ENCODE measurements at places on chromosomes 4 and X. TPM values are rescaled to one million over a fixed set of nuclear protein-coding genes. Genes with fewer than 3 reads are reported as not detected.

- no peak for DNase-seq
Measured at GRCh38 chr4:104490096-104490769, 4.5 kb downstream of the CXXC4 start.

DNA sequence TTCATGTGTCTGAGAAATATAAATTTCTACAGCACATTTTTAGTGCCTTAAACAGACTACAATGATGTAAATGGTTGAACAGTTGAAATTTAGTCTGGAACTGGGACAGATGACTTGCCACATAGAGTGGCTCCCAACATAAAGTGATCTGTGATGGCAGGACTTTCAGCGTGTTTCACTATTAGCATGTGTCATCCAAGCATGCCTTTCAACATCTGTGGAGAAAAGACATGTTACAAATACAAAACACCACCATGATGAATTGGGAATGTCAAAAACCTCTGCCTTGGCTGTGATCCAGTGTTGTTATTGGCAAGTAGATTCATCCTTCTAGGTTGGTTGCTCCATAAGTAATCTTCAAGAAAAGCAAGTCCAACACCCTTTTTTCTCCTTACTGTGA is 348.7 kb downstream of the MAPK10 start:
- DNase-seq, result no peak

LGI2 gene
- not detected for total RNA-seq

GRCh38 chr4:83408908-83409307 is 46.7 kb downstream of the HELQ start:
- DNase-seq, result no peak

NIPAL1 gene
- total RNA-seq, result 0.82 TPM

DNA sequence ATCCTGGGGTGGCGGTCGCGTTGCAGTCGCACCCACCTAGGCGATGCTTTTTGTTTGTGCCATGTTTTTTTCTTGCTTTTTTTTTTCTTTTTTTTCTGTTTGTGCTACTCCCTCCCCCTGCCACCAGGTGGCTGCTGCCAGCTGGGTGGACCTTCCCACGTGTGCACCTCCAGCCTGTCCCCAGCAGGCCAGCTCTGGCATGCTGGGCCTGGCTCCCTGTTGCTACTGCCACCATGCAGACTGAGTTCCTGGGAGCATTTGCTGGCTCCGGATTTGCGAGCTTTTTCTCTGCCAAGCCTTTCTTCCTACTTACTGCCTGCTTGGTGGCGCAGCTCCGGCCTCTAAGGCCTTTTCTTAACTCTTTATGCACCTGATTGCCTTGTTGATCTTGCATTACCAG is 161.2 kb upstream of the WDFY3 start:
- DNase-seq, result no peak

DNA sequence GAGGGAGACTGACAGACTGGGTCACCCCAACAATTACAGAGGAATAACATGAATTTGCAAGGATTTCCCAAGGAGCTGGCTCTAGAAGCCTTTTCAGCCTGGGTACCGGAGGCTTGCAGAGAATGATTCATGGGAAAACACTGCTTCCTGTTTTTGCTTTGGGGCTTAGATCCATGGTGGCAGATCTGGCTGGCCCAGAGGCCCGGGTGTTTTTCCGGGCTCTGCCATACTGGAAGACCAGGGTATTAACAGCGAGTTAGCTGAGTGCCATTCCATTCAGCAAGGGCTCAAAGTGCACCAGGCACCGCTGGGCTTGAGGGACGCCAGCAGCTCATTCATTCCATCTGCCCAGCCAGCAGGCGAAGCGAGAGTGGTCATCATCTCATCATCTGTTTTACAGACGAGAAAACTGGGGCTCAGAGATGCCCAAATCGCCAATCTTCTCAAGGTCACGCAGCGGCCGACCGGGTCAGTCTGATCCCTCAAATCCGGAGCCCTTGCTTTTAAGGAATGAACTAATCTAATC is 1.3 kb downstream of the WDR1 start:
- DNase-seq, result no peak

GRCh38 chr4:87427518-87427868 is 5.1 kb downstream of the NUDT9 start:
- no peak for DNase-seq

GRCh38 chr4:71860643-71861042 is 76.8 kb upstream of the GC start:
- DNase-seq, result no peak

DNA sequence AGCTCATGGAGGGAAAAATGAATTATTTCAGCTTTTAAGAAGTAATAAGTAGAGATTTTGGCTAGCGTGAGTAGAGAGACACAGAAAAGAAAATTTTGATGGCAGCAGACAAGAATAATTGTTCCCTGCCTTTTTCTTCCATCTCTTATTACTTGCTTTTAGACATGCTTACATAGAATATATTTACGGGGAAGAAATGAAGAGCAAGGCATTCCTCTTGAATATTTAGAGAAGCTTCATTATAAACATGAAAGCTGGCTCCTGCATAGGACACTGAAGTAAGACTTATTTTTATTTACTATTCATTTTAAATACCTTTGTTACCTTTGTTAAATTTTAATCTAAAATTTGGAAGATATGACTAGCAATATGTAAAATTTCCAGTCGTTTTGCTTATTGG is 32.2 kb downstream of the DCK start:
- no peak for DNase-seq

DNA sequence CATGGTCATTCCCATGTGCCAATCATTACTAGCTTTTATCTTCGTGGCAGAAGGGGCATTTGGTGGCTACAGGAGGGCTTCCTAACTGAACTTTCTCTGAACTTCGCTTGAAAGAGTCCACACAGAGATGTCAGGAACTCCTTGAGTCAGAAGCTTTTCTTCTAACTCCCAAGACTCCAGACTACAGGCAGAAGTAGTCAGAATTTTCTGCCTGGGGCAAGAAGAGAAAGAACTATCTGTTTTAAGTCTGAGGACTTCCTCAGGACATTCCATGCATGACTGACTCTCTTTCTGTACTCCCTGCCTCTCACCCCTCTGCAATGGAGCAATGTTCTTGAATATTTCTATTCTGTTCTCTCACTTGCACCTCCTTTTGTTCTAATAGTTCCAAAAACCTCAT is 170.5 kb upstream of the TBC1D9 start:
- DNase-seq, result no peak

DNA sequence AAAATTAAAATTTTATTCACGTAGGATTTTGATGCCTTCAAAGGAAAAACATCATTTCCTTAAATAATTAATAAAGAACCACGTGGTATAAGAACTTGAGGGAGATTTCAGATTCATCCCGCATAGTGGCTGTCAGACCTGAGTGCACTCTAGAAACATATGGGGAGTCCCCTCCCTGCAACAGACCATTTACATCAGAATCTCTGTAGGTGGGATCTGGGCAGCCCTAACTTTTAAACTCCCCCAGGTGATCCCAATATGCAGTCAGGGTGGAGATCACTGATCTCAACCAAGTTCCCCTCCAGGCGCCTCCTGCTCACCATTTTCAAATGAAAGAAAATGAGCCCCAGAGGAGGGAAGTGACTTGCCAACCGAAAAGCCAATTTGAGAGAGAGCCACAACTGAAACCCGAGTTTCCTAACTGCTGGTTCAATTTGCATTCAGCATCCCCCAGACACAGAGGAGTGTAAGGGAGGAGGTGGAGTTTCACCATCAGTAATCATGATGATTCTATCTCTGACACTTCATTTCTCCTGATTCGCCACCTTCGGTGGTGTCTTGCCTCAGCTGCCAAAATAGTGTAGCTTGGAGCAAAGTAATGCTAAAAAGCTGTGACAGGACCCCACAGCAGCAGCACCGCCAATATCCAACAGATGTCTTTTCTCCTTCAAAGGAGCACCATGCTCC is 11.4 kb downstream of the RNF150 start:
- DNase-seq, result no peak

DNA sequence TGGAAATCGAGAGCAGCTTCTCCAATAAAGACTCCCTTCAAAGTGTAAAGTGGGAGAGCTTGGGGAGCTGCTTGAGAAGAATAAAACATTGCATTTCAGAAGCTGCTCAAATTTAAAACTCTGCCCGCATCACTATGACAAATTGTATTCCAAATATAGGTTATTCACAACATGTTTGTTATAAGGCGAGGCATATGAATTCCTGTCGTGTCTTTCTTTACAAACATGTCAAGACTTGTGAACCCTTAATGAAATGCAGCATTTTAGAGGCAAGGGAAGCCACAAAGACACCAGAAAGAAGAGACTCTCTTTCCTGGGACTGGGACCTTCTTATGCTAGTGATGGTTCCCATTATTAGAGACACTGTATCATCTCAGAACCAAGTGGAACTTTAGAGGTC is 311.2 kb downstream of the DHX15 start:
- DNase-seq, result no peak

DNA sequence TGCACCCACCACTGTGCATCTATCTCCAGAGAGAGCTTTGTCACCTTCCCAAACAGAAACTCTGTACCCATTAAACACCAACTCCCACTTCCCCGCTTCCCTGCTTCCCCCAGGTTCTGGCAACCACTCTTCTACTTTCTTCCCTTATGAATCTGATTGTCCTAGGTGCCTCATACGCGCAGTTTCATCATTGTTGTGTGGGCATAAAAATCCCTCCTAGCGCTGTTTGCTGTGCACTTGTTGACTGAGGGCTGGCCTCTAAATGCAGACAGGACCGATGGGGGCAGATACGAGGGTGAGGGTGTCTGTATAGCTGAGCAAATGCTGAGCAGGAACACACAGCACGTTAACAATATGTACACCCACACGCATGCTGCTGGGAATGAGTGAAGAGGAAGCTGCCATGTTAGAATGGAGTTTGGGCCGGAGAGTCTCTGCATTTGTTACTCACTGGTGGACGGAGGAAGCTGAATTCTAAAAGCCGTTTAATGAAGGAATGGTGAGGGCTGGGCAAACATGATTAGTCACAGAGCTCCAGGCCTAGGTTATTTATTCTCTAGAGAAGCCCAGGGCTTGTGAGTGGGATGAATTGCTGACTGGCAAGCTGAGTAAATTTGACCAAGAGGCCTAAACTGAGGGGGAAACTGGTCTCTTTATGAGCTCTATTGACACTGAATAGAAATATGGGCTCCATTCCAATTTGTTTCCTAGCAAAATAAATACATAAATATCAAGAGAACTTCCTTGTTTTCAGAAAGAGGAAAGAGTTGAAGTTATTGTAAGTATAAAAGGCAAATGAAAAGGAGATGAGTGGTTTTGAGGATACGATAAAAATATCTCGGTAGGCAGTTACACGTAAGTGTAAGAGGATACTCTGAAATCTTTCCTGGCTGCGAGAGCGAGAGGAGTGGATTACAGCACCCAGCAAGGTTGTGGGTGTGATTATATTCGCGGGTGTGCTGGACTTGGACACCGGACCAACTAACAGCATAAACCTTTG is 95.9 kb upstream of the RPS6KA3 start:
- no peak for DNase-seq

NDP gene
- not detected for total RNA-seq

GRCh38 chr4:182145334-182145905 is 97.8 kb upstream of the TENM3 start:
- DNase-seq, result no peak

DNA sequence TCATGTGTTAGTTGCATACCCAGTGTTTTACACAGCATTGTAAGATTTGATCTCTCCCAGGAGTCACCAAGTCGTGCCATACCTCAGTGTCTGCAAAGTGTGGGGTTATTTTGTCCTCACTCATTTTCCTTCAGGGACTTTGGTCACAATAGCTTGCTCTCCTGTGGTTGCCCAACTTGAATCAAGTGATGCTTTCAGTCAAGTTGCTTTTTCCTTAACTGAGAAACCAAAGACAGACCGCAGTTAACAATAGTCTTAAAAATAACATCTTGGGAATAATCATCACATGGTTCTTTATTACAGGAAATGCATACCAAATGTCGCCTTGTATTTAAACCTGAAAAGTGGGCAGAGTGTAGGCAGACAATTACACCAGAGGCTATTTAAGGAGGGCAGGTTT is 44.5 kb upstream of the NDP start:
- DNase-seq, result no peak

DNA sequence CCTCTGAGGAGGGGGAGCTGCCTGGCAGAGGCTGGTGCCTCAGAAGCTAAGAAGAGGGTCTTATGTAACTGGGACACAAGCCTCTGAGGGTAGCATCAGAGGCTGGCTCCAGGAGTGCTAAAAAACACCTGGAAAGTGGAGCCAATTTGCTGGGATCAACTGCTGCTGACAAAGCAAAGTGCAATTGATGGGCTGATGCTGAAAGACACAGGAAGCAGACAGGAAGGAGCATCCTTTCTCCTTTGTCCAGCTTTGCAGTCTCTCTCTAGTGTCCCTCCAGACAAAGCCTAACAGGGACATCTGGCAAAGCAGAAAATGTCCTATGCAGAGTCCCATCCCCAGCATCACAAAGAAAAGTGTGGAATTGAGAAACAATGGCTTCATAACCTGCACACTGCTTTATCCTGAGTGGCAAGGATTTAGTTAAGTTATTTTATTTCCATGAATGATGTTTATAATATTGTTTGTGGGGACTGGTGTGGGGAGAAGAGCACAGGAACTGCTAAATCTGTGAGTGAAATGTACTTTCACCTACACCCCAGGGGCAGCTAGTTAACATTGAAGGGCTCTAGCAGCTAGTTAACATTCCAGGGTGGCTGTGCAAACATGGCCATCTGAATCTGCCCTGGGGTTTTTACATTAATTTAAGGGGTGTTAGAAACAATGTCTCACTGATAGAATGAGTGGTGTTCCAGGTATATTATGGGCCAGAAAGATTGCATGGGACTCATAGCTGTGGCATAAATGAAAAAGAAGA is 25.6 kb upstream of the MBTPS2 start:
- DNase-seq, result no peak

DNA sequence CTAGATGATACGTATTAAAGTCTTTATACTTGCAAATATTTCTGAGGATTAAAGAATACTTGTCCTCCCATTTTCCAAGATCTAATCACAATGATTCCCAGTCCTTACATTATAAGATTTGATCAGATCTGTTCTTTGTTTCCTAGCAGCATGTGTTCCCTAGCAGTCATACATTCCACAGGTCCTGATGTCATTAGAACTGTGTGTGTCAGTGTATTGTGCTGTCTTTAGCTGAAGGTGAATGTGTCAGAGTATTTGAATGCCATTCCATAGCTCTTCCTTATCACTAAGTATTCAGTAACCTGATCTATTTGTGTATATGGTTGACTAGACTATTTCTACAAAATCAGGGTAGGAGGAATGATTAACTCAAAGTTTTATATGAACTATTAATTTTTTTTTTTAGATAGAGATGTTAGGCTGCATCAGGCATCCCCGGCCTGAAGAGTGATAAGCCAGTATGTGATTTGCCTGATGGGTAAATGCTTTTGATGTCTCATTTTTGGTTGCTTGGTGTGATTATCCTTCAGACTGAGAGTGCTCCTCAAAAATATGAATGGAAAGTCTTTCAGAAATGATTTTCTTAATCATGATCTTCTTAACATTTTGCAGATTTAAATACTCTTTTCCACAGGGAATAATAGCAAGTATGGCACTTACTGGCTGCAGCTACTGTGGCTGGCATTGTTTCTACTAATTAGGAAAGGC is 4.4 kb downstream of the ADGRL3 start:
- no peak for DNase-seq

PPEF2 gene
- not detected for total RNA-seq

DNA sequence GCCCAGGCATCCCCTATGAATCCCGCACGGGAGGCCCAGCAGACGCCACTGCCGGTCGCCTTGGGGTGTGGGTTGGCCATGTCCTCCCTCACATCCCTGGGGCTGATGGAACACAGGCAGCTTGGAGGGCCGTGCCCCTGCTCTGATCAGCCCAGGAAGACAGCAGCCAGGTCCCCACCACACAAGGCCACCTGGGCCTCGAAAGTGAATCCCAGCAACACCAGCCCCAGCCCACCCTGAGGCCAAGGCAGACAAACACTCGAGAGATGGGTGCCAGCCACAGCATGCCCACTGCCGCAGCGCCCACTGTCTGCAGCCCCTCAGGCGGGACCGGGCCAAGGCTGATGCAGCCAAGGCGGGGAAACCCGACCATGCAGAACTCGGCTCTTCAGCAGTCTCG is 85.5 kb downstream of the HMX1 start:
- DNase-seq, result no peak
